ELF-1 (cell line): ENCODE measurements at places on chromosomes 5 and 9.

GRCh38 chr9:93670208-93671019 lies 94.0 kb downstream of the PHF2 start:
- DNase-seq: peak; percentile 1

DNA sequence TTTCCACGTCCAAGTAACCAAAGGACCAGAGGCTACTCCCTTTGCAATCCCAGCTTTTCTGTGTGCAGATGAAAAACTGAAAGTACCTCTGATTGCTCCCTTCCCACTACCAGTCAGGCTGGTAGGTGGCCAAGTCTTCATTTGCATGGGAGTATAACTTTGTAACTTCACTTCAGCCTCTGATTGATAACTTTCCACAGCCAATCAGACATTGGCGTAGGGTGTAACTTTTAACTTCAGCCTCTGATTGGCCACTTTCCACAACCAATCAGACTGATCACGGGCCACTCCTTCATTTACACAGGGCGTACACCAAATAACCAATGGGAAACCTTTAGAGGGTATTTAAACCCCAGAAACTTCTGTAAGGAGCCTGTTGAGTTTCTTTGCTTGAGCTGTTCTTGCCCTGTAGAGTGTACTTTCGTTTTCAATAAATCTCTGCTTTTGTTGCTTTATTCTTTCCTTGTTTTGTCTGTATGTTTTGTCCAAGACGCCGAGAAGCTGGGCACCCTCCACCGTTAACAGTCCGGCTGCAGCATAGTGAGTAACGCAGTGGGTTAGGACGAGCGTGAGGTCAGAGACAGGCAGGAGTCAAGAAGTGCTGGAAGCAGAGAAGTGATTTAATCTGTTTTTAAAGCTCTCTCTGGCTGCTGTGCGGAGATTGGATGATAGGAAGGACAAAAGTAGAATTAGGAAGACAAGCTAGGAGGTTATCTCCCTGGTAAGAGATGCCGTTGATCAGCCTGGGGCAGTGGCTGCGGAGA lies 3.5 kb upstream of the EXOSC2 start:
- DNase-seq: peak; percentile 87

GRCh38 chr5:97002983-97003382 lies 67.1 kb downstream of the LNPEP start:
- DNase-seq: no peak

GRCh38 chr5:10590226-10590999 lies 26.5 kb downstream of the ANKRD33B start:
- DNase-seq: peak; percentile 95

DNA sequence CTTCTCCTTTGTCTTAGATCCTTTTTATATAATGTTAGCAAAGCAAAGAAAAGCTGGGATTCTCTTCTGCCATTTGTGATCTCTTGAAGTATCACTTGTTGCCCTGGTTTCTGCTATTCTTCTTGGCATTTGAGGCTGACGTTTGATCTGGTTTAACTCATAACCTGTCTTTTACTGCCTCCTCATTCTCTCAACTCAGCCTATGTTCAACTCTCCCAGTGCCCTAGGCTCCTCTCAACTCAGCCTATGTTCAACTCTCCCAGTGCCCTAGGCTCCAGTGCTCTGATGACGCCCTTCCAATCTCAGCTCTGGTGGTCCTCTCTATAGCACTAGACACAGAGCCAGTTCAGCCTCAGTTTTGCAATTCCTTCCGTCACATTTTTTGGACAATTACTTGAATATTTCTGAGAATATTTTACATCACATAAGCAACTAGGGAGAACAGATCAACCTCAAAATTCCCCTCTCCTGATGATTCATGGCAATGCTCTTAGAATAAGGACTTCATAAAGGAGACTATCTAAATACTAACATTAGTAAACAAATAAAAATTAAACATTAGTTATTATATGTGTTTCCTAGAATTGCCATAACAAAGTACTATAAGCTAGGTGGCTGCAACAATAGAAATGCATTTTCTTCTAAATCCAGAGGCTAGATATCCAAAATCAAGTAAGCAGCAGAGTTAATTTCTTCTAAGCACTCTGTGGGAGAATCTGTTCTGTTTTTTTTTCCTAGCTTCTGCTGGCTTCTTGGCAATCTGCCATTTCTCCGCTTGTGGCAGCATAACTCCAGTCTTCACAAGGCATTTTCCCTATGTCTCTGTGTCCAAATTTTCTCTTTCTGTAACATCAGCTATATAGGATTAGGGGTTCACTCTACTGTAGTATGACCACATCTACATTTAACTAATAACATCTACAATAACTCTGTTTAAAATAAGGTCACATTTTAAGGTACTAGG lies 662.1 kb upstream of the FTMT start:
- no peak for DNase-seq

GRCh38 chr9:40925149-40925548 lies 203.3 kb downstream of the FOXD4L6 start:
- DNase-seq: no peak

DNA sequence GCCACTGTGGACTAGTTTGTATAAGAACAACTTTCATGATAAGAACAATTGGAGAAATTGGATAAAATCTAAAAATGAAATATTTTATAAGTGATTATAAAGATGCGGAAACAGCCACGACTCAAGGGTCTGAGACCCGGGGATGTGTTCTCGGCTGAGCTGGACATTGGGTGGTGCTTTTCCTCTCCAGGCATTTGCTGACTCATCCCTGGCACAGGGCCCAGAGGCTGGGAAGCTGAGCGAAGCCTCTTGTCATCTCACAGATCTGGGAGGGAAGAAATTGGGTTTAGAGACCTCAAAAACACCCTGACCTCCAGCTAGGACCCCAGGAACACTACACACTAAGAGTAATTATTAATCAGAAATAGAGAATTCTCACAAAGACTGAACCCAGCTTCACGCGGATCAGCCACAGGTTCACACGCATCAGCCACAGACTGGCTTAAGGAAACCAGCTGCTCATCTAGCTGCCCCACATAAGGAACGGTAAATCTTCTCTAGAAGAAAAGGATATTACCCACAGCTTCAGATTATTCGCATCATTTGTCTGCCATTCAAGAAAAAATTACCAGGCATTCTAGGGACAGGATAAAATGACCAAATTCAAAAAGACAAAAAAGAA lies 2.8 kb upstream of the OR2V1 start:
- DNase-seq: no peak

- peak; percentile 81 for DNase-seq
These were observed 67.5 kb downstream of the TLE1 start for GRCh38 chr9:81621785-81622259.

DNA sequence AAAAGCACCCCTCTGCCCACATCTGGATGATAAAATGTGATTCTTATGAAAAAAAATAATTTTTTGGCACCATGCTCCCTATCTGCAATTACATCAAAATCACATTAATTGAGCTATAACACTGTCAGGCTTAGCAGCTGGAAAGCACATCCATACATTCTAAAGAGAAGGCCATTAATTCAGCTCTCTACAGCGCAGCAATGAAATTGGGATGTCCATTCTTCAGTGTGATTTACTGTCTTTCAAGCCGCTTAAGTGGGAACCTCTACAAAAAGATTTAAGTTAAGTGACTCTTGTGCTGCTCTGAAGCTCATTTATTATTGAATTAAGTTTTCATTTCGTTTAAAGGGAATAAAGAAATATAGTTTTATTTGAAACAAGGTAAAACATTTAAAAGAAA lies 171.3 kb downstream of the EBF1 start:
- no peak for DNase-seq

GRCh38 chr5:88142886-88143692 lies 125.6 kb downstream of the TMEM161B start:
- DNase-seq: peak; percentile 26

GRCh38 chr5:124889486-124889825 lies 143.0 kb upstream of the ZNF608 start:
- DNase-seq: no peak
